ENCODE measurements at places on chromosomes 4 and X.
A peak's percentile ranks its signal among the peaks of the same experiment; 100 is the strongest.

DNA sequence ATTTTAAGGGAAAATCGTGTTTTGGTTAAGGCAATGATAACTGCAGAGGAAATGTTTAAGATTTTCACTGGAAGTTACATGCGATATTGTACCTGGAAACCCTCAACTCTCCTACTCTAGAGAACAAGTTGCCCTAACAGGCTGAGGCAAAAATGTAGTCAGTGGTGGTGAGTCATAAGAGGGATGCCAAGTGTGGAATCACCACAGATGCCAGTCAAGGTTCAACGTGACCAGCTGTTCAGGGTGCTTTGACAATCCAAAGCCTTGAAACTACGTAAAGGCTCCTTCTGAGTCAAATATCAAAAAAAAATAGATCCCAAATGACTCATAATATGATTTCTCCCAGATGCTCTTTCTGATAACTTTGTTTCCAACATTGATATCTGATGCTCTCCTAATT lies 77.9 kb upstream of the AFF2 start:
- DNase-seq, result no peak

DNA sequence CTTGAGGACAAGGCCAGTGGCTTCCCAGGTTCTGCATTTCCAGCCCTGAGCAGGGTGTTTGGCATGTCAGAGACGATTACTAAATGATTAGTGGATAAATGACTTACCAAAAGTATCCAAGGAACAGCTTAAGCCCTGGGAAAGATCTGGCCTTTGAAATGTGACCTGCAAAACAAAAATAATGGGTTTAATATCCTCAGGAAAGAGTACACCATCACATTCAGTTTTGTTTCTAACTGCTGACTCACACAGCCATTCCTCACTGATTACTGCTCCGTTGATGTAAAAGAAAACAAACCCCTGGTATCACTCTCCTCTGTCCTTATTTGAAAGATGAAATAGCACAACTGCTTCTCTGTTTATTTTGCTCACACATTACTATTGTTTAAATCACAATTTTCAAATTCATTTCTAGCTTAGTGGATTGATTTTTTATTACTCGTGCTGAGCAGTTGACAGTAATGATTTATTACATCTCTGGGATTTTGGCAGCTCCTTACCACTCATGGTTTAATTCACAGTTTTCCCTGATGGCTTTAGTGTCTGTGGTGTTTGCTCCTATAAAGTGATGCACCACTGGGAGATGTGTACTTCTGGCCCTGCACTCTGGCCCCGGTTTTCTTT lies 117.0 kb downstream of the CBLL2 start:
- DNase-seq, result no peak

GRCh38 chr4:81482326-81482725 lies 10.6 kb upstream of the RASGEF1B start:
- no peak for DNase-seq

- peak; percentile 73 for DNase-seq
These were observed 350.9 kb downstream of the MID1IP1 start for GRCh38 chrX:39152106-39152649.

DNA sequence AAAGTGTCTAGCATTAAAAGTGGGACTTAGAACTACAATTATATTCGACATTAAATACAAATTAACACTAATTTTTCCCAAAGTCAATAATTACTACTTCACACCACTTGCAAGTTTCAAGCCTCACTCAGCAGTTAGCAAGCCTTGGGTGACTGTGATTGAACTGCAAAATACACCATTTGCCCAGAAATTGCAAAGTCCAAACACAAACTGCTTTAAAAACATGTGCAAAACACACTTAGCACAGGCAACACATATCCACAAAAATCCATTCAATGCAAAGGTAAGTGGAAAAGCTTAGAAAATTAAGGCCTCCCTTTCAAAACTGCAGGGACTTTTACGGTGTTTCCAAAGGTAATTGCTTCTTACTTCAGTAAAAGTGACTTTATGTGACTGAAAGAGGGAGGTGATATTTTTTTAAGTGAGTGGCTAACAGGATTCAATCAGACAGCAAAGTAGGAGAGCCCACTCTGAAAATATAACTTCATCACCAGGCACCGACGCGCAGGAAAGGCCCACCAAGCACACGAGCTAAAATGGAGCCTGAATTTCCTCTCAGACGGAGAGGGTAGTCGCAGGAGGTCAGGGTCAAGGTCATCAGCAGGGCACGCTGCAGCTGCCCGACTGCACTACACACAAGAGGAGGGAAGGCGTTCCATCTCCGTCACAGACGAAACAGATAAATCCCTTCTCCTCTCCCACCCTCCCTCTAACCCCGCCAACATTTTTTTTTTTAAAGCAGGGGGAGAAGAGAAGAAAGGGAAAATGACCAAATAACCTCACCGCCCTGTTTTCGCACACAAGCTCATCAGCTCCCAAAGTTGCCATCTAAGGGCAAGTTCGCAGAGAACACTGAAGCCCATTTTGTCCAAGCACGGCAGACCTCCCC lies 3.1 kb downstream of the ZNF827 start:
- peak; percentile 70 for DNase-seq

- DNase-seq, result no peak
These were observed 20.3 kb downstream of the EVC start for GRCh38 chr4:5730993-5731990.

- no peak for DNase-seq
These were observed 31.3 kb downstream of the FABP2 start for GRCh38 chr4:119290598-119290997.

DNA sequence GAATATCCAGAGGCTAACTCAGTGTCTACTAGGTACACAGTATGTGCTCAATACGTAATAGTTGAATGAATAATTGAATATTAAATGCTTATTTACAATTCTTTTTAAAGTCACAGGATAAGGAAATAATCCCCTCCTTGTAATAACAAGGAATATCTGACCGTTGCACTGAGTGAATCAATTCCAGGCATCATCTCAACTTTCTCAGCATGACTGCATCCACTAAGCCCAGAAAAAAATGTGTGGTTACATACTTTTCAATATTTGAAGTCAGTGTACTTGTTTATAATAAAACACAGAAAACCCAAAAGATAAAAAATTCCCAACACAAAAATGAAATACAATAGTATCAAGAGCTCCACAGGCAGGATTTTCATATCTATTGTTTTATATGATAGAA lies 105.4 kb downstream of the TMEM144 start:
- no peak for DNase-seq

GRCh38 chrX:110665223-110666002 lies 130.2 kb downstream of the CHRDL1 start:
- peak; percentile 25 for DNase-seq

- DNase-seq, result no peak
These were observed 414.0 kb upstream of the HS3ST1 start for GRCh38 chr4:11842620-11843263.

- DNase-seq, result peak; percentile 56
These were observed 8.7 kb downstream of the MSX1 start for GRCh38 chr4:4868040-4868757.

DNA sequence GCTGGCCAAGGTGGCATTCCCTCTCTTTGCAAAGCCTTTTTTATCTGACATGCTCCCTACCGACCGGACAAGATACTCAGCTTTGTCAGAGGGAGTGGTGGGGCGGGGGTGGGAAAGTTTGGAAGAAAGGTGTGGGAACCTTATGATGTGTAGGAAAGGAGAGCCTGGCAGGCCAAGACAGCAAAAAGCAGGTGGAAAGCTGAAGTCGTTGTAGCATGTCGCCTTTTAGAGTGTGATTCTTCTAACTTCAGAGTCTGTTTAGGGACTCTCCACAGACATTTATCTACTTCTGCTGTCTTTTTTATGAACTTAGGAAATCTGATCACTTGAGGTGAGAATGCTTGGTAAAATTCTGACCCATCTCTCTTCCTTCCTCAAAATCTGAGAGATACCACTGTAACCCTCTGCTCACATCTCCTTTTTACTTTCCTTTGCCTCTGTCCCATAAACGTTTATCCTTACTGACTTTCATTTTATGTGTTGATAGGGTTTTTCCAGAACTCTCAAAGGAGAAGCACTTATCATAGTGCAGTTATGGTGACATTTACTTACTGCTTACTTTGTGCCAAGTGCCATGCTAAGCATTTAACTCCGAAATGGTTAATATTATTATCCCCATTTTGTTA lies 8.2 kb upstream of the RUFY3 start:
- DNase-seq, result no peak

DNA sequence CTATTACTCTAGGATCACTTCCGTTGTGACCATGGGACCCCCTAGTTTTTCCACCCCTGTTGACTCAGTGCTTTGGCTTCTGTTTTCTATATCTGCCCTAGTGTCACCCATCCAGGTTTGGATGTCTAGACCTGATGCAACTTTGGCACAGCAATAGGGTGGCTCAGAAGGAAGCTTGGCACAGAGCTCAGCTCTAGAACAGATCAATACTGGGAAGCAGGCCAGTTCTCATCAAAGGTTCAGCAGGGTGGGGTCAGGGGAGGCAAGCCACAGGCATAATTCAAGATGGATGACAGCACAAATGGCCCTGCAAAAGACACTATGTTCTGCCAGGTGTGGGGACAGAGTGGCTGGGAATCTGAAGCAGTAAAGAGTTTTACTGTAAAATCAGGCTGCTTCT lies 74.2 kb upstream of the EGFL6 start:
- DNase-seq, result no peak

DNA sequence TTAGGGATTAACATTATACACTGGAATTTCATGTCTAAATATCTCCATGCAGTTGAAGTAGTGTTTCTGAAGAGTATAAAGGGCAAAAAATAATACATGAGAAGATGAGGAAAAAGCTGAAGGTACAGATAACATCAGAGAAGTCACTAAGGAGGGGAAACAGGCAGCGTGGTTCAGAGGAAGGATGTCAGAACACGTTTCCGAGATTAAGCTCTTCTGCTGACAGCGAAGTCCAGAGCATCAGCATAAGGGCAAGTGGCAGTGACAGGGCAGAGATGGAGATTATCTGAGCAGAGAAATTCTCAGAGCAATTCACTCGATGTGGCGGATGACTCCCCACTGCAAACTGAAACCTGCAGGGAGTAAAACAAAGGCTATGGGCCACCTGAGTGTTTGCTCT lies 443.2 kb upstream of the FRG1 start:
- no peak for DNase-seq

GRCh38 chr4:87216469-87216868 lies 3.9 kb downstream of the KLHL8 start:
- DNase-seq, result no peak

DNA sequence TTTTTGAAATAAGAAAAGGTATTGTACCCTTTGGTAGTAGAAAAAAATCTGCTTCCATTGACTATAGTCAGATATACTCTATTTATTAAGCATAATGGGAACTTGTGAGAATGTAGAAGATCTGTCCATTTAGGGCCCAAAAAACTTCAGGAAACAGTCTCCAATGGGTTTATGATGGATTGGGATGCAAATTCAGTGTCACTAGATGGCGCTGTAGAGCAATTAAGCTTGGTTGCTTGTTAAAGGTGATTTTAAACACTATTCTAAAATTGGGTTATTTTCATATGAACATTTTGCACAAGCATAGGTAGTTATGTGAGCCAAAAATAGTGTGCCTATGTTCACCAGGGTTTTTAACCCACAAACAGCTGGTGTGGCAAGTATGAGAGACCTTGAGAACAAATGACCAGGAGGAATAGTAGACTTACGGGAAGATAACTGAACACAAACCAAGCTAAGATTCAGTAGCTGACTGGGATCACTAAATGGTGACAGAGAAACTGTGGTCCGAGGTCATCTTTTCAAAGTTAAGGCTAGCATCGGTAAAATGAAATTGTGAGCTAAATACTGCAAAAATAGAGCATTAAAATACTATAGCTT lies 80.3 kb upstream of the LSM6 start:
- DNase-seq, result peak; percentile 25

- no peak for DNase-seq
These were observed 70.2 kb upstream of the NEIL3 start for GRCh38 chr4:177239477-177239876.

- peak; percentile 3 for DNase-seq
These were observed 16.1 kb downstream of the AFP start for GRCh38 chr4:73451981-73452747.

DNA sequence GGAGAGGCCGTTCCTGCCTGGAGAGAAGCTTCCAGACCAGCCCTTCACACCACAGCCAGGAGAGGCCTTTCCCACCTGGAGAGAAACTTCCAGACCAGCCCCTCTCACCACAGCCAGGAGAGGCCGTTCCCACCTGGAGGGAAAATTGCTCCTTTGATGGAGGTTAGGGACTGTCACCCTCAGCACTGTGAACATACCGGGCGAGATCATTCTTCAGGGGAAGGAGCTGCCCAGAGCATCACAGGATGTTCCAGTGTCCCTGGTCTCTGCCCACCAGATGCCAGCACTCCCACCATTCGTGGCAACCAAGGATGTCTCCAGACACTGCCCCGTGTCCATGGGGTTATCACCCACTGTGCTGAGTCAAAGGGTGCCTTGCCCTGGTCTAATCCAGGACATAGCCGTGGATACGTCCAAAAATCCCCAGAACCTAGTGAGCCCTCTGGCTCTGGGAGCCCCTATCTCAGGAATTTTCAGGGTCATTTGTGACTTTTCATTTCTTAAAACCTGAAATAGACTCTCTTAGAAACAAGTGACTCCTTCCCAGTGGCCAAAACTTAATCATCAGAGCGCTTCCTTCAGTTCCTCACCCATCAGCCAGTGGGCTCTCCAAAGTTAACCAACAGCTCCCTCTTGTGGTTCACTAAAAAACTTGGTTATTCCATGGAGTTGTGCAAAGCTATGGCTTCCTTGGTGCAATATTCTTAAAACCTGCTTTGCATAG lies 80.2 kb downstream of the CRMP1 start:
- peak; percentile 82 for DNase-seq

DNA sequence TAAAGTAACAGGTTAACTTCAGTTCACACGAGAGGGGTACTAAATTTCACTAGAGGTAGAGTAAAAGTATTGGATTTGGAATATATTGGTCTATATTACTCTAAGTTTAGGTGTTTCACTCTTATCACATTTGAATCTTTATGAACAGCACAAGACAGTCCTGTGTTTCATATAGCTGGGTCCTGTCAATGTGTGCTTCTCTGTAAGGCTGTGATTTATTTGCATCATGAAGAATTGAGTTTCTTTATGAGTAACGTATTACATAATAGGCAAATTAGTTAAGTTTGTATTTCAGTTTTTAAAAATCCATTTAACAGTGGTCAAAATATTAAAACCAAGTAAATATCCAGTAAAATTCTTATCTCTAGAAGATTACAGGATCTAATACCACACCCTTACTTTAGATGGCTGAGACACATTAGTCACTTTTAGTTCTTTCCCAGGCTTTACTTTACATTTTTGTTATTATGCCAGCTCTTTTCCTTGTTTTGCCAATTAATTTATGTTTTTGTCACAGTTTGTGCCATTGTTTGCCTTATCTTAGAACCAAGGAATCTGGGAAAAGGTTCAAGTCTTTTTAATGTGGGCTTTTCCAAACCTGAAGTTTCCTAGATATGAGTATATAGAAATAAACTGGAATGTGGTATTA lies 32.1 kb downstream of the NUDT6 start:
- no peak for DNase-seq

- DNase-seq, result no peak
These were observed 84.8 kb upstream of the ZNF827 start for GRCh38 chr4:146023334-146023967.

Data from H7 (cell line).